ENCODE measurements at places on chromosomes 5 and 9.

- no peak for DNase-seq
These were observed 87.0 kb upstream of the TLE1 start for GRCh38 chr9:81776390-81776789.

DNA sequence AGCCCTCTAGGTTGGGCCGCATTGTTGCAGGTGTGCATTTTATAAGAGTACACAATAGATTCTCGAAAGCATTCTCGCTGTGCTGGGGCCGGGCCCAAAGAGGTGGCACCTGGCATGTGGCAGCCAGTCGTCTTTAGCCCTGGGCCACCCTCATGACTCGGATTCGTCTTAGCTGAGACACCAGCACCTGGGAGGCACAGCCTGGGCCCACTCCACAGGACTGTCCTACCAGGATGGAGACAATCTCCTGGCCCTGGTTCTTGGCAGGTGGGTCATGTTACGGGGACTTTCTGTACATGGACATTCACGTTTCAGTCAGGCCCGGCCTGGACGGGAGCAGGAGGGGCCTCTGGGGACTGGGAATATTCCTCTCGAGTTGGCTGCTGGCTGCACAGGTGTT, 212.5 kb downstream of the FANCC start:
- DNase-seq: no peak

GRCh38 chr5:39857041-39857440, 432.3 kb upstream of the DAB2 start:
- DNase-seq: no peak

GRCh38 chr9:74821636-74822035, 66.1 kb downstream of the TRPM6 start:
- DNase-seq: peak; percentile 27

DNA sequence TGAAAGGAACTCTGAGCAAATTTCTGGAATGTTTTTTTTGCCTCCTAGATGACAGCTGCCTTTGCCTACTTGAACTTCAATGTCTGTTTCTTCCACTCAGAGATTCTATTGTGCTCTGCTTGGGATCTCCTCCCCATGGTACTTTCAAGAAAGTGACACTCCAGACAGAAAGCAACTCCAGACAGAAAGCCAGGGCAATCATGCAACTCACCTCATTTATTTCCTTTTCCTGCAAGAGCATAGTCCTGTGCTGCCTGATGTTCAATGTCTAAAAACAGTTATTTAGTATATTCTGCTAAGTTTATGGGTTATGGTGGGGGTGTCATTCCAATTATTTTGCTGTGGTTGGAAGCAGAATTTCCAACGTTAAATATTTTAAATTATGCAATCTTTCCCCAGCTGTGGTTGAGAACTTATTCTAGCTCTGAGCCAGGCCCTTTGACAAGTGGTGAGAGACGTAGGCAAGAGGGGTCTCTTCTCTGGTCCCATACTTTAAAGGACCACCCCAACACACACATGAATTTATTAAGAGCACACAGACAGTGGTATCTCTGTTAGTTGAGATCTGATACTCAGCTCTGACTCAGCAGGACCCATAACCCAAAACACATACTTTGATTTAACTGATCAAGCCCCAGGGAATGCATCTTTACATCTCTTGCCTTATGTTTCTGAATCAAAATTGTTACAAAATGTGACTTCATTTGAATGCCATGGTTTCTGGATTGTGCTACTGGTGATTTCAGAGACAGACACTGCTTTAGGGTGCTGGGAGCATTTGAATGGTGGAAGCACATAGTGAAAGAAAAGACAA, 39.5 kb upstream of the MAMDC2 start:
- DNase-seq: no peak

GRCh38 chr5:141003791-141004611, 37.7 kb downstream of the PCDHAC2 start:
- DNase-seq: peak; percentile 77

DNA sequence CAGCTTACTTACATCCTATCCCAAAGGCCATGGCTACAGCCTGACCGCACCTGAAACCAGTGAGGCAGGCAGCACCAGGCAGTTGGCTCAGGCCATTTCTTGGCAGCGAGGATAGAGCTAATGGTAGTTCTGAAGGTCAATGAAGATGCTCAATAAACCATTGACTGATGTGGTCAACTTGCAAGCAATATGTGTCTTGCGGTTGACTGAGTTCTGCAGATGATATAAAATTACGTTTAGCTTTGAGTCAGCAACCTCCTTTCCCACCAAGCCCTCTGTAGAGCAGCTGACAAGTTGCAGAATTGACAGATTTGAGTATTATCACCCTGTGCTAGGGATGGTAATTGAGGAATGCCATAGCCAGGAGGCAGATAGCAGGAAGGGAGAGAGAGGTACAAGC, 189.0 kb upstream of the PUM3 start:
- no peak for DNase-seq

DNA sequence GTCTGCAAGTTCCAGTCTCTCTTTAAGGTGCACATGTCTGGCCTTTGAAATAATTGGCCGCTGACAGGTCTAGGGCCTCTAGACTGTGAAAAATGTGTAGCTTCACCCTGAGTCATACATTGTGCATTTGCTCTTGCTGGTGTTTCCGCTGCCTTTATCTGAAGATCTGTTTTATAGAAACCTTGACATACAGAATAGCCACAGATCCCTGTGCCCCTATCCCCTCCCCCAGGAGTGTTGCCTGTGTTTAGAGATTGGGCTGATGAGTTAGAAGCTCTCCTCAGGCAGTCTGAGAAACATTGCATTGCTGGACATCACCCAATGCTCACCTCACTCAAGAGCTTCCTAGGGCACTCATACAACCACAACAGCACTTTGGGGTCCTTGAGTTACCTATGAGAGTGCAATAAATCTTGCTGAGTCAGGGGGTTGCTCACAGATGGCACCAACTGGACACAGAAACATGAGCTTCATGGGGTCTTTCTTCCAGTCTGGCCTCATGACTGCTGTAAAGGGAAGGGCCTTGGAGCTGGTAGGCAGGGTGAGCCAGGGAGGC, 3.8 kb upstream of the ZNF782 start:
- peak; percentile 49 for DNase-seq

DNA sequence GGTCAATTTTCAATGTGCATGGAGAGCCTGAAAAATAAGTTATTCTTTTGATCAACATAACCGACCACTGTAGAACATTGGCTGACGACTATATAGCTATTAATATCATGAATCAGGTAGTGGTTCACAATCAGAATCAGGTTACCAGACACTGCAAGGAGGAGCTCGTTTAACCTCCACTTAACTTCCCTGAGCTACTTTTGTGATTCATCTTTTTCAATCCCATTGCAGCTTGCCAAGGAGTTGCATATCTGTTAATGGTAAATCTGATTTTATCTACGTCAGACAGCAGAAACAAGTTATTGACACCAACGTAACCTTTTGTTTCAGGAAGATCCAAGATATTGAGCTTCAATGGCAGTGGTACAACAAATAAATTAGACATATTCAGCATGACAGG, 2263.8 kb upstream of the ACO1 start:
- DNase-seq: no peak

DNA sequence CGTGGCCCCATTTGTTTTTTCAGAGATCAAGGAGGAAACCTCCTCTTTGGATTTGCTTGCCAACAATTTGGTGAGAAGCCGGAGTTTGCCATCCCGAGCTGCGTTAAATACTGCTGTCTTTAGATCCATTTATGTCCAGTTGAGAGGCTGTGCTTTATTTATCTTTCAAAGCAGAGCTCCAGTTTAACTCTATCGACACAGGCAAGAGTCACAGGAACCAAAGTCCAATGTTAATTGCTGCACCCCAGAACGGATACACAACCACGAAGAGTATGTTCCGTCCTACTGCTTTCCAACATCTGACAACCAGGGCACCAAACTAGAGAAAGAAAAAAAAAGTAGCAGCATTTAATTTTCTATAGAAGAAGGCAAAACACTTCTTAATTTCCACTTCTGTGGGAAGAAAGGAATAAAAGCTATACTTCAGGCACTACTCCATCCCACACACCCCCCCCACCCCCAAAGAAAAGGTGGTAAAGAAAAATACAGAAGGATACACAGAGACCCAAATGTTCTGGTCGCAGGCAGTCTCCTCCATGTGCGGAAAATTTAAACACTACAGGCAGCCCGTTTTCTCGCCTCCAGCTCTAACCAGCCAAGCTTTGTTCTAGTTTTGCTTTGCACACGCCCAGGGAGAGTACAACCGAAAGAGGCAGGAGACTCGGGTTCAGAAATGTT, 1.1 kb downstream of the FEM1C start:
- peak; percentile 49 for DNase-seq

- no peak for DNase-seq
These were observed 207.9 kb upstream of the CD180 start for GRCh38 chr5:67404256-67405100.

- DNase-seq: peak; percentile 47
These were observed 60.5 kb downstream of the TNFSF8 start for GRCh38 chr9:114869845-114870244.

DNA sequence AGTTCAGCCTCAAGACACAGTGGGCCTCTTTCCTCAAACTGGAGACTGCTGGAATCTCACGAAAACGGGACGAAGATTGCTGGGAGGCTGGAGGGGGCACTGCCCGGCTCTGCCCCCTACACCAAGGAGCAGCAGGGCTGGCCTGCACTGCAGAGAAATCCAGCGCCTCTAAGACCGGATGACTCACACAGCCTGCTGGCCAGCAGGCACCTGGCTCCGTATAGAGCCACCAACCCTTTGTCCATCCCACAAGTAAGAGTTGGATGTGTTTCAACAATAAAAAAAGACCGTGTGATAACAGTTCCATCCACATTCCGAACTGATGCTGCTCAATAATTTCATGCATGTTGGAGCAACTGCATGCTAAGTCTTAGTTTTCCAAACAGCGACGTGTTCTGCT, 11.5 kb downstream of the CCDC127 start:
- no peak for DNase-seq

DNA sequence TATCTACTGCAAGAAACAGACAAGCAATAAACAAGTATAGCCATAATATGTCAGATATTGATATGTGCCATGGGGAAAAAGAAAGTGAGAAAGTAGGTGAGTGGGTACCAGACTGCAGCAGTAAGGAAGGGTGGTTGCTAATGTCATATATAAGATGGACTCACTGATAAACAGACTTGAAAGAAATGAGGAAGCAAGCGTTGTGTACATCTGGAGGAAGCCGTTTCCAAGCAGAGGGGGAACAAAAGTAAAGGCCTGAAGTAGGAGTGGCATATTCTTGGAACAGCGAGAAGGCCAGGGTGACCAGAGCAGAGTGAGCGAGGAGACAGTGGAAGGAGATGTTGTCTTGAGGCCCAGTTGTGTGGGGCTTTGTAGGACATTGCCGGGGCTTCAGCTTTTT, 142.2 kb upstream of the MAP3K1 start:
- DNase-seq: no peak

GRCh38 chr5:89270901-89271300, 387.9 kb upstream of the MEF2C start:
- no peak for DNase-seq

DNA sequence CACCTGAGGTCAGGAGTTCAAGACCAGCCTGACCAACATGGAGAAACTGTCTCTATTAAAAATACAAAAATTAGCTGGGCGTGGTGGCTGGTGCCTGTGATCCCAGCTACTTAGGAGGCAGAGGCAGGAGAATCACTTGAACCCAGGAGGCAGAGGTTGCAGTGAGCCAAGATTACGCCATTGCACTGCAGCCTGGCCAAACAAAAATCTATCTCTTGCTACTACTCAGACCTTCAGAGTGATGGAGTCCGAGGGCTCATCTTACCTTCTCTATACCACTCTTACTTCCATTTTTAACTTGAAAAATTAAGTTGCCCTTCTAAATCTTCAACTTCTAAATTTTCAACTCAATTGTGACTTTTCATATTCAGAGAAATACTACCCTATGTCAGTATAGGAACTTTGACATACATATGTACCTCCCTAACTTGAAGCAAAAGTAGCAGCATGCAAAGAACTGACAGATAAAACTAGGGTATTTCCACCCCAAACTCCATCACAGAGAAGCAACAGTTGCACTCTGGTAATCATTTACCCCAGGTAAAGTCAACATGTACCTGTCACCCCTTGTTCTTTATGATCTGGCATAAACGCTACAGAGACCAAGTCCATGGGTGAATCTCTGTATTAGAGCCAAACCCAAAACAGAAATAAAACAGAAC, 11.4 kb downstream of the ZFAND5 start:
- DNase-seq: no peak

DNA sequence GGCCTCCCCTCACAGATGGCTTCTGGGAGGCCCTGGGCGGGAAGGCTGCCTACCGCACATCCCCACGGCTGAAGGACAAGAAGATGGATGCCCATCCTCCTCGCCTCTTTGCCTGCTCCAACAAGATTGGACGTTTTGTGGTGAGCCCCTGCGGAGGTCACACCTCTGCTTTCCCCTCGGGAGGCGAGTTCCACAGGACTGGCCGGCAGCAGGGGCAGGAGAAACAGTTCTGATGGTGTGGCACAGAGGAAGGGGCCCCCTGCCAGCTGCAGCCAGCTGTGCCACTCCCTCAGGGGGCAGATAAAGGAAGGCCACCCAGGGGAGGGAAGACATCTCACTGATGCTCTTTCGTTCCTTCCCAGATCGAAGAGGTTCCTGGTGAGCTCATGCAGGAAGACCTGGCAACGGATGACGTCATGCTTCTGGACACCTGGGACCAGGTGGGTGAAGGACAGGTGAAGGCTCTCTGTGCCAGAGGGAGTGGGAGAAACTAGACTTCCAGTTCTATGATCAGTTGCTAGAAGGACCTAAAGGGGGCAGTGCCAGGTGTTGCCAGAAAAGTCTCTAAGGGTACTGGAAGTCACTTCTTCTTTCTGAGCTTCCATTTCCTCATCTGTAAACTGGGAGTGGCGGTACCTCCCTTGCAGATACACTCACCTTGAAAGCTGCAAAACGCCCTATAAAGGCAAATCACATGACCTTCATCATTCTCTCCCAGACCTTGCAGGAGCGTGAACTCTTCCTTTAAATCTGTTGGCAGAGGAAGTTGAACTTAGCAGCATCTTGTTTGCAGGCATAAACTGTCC, 41.0 kb downstream of the STOM start:
- no peak for DNase-seq

DNA sequence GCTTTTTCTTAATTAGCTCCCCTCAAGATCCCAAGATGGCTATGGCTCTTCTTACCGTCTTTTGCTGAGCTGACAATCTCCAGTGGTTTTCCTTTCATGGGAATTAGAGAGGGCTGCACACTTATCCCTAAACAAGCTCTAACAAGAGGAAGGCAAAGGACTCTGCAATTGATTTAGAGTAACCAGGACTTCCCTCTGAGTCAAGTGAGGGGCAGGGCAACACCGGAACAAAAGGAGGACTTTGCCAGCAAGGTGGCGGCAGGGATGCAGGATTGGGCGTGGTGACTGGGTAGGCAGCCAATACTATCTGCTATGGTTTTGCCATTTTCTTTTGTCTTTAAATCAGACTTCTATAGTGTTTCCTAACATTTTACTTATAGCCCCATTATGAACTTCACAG, 9.8 kb downstream of the SLC44A1 start:
- no peak for DNase-seq

DNA sequence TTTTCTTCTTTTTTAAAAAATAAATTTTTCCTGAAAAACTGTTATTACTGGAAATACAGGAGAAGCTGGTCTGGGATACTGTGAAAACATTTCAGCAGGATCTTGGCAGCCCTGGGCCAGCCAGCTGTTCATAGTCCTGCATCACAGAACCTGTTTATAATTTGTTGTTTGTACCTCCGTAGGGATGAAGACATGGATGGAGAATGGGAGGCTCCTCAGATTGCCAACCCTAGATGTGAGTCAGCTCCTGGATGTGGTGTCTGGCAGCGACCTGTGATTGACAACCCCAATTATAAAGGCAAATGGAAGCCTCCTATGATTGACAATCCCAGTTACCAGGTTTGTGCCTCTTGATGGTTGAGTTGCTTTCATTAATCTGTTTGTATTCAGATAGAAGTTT, 12.4 kb upstream of the MAML1 start:
- no peak for DNase-seq
